Activated CD4-positive, alpha-beta T cell treated with anti-CD3 and anti-CD28 coated beads, Interleukin-2, amount 10 ng/mL, durations not matched to agents 7 days and 5 days (primary cell): ENCODE measurements at places on chromosomes 6 and 20. TPM values are rescaled to one million over a fixed set of nuclear protein-coding genes. Genes with fewer than 3 reads are reported as not detected.

BYSL gene
- total RNA-seq, result 29.8 TPM

LPA gene
- total RNA-seq, result not detected

VSX1 gene
- not detected for total RNA-seq

KIF25 gene
- total RNA-seq, result not detected

AFG1L gene
- 5.9 TPM for total RNA-seq

DACT2 gene
- total RNA-seq, result 0.10 TPM

NKAIN2 gene
- not detected for total RNA-seq

RBM24 gene
- not detected for total RNA-seq

- no peak for DNase-seq
- no peak overlapping the region for H3K27ac ChIP-seq
- peaks cover 62% of the 10 kb centered on the region for H3K4me1 ChIP-seq
- H3K4me3 ChIP-seq, result no peak overlapping the region
- peaks cover 35% of the 10 kb centered on the region for H3K27me3 ChIP-seq
- peaks cover 15% of the 10 kb centered on the region for H3K36me3 ChIP-seq
These were observed 41.1 kb downstream of the TOX2 start for GRCh38 chr20:43955750-43956191.

DNA sequence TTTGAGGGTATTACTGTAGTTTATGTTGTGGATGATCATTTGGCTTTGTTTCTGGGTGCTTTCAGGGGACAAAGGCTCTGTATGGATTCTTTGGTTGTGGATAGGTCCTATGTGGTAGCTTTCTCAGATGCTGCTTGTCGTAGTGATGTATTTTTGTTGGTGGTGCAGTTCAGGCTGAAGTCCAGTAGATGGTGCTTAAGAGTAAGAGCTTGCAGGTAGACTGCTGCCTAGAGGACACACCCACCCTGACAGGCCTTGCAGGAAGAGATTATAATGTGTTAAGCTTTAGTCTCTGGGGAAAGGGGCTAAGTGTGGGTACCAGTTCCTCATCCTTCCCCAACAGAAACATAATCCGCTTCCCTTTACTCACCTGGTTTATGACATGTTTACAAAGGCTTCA is 62.6 kb upstream of the ADGRB3 start:
- no peaks in the 10 kb centered on the region for H3K4me1 ChIP-seq
- no peak overlapping the region for H3K4me3 ChIP-seq
- no peaks in the 10 kb centered on the region for H3K27me3 ChIP-seq
- H3K27ac ChIP-seq, result no peak overlapping the region
- no peaks in the 10 kb centered on the region for H3K36me3 ChIP-seq

DNA sequence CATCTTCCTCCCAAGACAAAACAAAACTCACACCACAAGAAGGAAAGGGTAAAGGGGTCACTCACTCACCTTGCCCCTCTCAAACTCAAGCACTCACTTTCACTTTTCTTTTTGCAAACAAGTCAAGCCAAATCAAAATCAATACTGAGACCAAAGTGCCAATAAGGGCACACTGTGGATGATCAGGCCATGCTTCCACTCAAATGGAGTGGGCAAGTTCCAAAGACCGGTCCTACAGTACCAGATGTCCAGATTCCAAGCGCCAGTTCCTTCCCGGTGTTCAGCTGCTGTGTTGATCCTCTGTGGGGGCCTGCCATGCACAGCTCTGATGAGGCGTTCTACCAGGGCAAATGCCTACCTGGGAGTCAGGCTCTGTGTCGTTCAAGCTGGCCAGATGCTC is 162.6 kb upstream of the GRIK2 start:
- H3K36me3 ChIP-seq, result no peaks in the 10 kb centered on the region
- H3K4me3 ChIP-seq, result no peak overlapping the region
- H3K27me3 ChIP-seq, result no peaks in the 10 kb centered on the region
- DNase-seq, result no peak

DNA sequence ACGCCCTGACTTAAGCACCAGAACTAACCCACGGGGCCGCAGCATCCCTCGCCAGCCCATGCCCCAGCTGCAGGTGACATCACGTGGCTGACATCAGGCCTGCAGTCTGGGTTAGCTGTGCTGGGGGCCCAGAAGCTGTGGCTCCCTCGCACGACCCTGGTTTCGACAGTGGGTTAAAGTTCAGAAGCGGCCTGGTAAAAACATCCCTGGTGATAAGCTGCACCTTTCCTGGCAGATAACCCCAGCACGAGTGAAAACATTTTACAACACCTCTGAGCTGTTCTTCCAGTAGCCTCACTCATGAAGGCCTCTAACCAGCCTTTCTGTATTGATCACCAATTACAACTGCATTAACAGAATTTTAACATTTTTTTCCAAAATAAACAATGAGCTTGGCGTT is 136.4 kb upstream of the RREB1 start:
- H3K4me1 ChIP-seq, result no peaks in the 10 kb centered on the region
- H3K36me3 ChIP-seq, result no peaks in the 10 kb centered on the region
- H3K27ac ChIP-seq, result no peak overlapping the region
- no peaks in the 10 kb centered on the region for H3K27me3 ChIP-seq
- no peak overlapping the region for H3K4me3 ChIP-seq
- no peak for DNase-seq

DNA sequence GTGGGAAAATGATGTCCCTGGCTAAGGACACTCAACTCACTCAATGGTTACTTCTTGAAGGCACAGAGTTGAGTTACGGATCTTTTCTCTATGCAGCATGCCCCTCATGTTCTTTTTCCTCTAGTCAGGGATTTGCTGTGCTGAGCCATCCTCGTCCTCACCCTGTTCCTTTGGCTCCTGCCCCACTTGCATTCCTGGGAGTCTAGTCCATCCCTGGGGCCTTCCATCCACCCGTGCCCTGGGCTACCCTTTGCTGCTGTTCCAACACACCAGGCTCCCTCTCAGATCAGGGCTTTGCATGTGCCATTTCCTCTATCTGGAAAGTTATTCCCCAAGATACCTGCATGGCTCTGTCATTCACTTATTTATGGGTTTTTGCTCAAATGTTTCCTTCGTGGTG is 13.3 kb upstream of the KCNG1 start:
- H3K4me1 ChIP-seq, result no peaks in the 10 kb centered on the region
- H3K27me3 ChIP-seq, result peaks cover 15% of the 10 kb centered on the region
- no peak for DNase-seq
- H3K36me3 ChIP-seq, result no peaks in the 10 kb centered on the region

DNA sequence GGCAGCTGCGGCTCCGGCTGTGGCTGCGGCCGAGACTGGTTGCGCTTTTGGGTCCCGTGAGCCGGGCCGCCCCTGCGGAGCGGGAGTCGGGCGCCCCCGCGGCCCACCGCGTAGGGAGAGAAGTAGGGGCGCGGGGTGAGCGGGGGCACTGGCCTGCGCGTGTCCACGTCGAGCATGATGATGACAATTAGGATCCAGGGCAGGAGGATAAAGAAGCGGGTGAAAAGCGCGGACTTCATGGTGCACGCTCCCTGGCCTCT is 739 bp downstream of the B3GAT2 start:
- no peak for DNase-seq
- peak overlapping the region; percentile 48 for H3K4me3 ChIP-seq
- H3K27ac ChIP-seq, result no peak overlapping the region
- peaks cover 11% of the 10 kb centered on the region for H3K4me1 ChIP-seq
- H3K36me3 ChIP-seq, result no peaks in the 10 kb centered on the region

- H3K27ac ChIP-seq, result peak overlapping the region; percentile 99
- peak overlapping the region; percentile 87 for H3K4me3 ChIP-seq
- H3K36me3 ChIP-seq, result peaks cover 24% of the 10 kb centered on the region
- H3K4me1 ChIP-seq, result peaks cover 28% of the 10 kb centered on the region
These were observed 2.7 kb upstream of the EEF1A1 start for GRCh38 chr6:73523434-73524123.

DNA sequence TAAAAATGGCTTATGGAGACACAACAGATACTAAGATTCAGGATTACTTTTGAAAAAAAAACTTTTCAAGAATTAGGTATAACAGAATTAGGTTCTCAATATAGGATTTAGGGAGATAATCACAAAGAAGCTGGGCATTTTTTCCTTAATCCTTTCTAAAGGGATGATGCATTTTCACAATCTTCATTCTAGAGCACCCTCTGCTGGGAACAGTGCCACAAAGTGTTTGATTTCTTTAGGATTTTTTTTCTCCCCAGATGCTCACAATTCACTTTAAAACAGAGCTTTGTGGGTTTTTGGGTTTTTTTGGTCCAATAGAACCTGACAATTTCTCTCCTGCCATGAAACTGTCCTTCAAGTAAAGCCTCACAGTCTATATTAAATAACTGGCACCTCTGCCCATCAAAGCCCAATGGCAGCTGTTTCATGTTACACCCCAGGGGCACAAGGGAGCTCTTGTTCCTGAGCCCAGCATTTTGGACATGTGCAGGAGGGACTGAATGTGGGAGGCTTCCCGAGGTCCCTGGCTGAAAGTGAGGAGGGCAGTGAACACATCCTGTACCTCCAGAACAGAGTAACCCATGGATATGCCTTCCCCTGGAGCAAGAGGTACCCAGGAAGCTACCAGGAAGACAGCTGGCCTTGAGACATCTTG is 39.7 kb downstream of the PREP start:
- peaks cover 14% of the 10 kb centered on the region for H3K4me1 ChIP-seq
- peaks cover 40% of the 10 kb centered on the region for H3K36me3 ChIP-seq
- no peak for DNase-seq
- H3K4me3 ChIP-seq, result no peak overlapping the region

- H3K4me3 ChIP-seq, result no peak overlapping the region
- peaks cover 44% of the 10 kb centered on the region for H3K4me1 ChIP-seq
- no peak overlapping the region for H3K27ac ChIP-seq
- no peaks in the 10 kb centered on the region for H3K27me3 ChIP-seq
These were observed 3.9 kb downstream of the ACSS2 start for GRCh38 chr20:34880215-34880850.

GRCh38 chr6:102986086-102986485 is 1592.6 kb downstream of the GRIK2 start:
- no peaks in the 10 kb centered on the region for H3K36me3 ChIP-seq
- H3K27ac ChIP-seq, result no peak overlapping the region
- no peak overlapping the region for H3K4me3 ChIP-seq
- no peaks in the 10 kb centered on the region for H3K4me1 ChIP-seq
- H3K27me3 ChIP-seq, result no peaks in the 10 kb centered on the region

DNA sequence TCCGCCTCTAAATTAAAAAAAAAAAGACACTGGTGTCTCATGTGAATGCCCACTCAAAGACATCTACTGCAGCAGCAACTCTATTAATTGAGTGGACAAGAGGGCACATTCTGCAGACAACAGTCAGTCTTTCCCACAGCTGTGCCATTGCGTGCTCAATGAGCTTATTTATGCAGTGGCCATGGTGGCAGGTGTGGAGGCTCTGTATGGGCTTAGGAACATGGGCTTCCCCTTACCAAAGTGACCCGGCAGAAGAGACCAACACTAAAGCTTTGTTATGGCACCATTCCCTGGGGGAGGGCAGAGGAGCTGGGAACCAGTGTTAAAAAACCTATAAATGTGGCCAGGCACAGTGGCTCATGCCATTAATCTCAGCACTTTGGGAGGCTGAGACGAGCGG is 4.2 kb upstream of the VAPB start:
- peaks cover 2% of the 10 kb centered on the region for H3K36me3 ChIP-seq
- H3K4me1 ChIP-seq, result peaks cover 2% of the 10 kb centered on the region
- H3K27me3 ChIP-seq, result peaks cover 12% of the 10 kb centered on the region
- no peak overlapping the region for H3K4me3 ChIP-seq

GRCh38 chr20:41222703-41223102 is 85.4 kb downstream of the PLCG1 start:
- no peak overlapping the region for H3K27ac ChIP-seq
- no peaks in the 10 kb centered on the region for H3K4me1 ChIP-seq
- no peak overlapping the region for H3K4me3 ChIP-seq
- H3K27me3 ChIP-seq, result no peaks in the 10 kb centered on the region
- DNase-seq, result no peak
- no peaks in the 10 kb centered on the region for H3K36me3 ChIP-seq

GRCh38 chr6:169845426-169846285 is 94.2 kb downstream of the ERMARD start:
- H3K27me3 ChIP-seq, result peaks cover 2% of the 10 kb centered on the region

DNA sequence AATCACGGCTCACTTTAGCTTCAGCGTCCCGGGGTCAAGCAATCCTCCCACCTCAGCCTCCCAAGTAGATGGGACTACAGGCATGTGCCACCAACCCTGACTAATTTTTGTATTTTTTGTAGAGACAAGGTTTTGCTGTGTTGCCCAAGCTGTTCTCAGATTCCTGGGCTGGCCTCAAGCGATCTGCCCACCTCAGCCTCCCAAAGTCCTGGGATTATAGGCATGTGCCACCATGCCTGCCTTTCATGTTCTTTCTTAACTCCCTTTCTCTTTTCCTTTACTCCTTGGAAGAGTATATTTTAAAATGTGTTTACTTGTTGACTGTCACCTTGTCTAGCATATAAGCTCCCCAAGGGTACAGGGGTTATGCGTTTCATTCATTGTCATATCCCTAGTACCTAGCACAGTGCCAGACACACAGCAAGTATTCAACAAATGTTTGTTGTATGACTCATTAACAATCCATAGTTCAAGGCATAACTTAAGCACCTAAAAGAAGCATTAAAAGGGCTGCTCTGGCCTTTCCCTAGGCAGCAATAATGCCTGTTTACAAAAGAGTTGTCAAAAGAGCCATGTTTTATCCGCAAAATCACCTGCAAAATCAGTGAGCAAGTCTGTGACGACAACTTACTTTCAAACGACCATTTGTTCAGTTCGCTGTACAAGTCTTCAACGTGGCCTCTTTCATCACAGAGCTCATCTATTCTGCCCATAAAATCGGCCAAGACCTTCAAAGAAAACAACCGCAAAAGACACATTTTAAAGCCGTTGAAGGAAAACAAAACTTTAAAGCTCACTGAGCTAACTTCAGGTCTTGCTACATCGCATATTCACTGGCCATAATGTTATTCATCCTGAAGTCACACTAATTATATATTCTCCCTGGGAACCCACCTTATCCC is 4.6 kb downstream of the CYP24A1 start:
- no peak overlapping the region for H3K4me3 ChIP-seq
- DNase-seq, result no peak
- no peaks in the 10 kb centered on the region for H3K36me3 ChIP-seq
